ENCODE measurements at places on chromosomes 2 and 18.

- DNase-seq: no peak
These were observed 88.7 kb upstream of the LCLAT1 start for GRCh38 chr2:30358351-30358750.

DNA sequence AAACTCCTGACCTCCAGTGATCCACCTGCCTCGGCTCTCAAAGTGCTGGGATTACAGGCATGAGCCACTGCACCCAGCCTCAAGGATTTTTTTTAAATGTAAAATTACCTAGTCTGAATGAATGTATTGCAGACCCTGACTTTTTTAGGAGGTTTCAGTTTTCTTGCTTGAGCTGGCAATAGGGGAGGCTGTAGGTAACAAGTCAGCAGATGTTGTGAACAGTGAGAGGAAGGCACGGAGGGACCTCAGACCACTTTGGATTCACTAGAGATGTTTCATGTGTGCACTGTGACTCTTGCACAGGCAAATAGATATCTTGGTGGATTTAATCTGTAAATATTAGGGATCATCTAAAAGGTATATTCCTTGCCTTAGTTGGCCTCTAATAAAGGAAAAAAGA, 6.4 kb downstream of the NDUFV2 start:
- DNase-seq: no peak

DNA sequence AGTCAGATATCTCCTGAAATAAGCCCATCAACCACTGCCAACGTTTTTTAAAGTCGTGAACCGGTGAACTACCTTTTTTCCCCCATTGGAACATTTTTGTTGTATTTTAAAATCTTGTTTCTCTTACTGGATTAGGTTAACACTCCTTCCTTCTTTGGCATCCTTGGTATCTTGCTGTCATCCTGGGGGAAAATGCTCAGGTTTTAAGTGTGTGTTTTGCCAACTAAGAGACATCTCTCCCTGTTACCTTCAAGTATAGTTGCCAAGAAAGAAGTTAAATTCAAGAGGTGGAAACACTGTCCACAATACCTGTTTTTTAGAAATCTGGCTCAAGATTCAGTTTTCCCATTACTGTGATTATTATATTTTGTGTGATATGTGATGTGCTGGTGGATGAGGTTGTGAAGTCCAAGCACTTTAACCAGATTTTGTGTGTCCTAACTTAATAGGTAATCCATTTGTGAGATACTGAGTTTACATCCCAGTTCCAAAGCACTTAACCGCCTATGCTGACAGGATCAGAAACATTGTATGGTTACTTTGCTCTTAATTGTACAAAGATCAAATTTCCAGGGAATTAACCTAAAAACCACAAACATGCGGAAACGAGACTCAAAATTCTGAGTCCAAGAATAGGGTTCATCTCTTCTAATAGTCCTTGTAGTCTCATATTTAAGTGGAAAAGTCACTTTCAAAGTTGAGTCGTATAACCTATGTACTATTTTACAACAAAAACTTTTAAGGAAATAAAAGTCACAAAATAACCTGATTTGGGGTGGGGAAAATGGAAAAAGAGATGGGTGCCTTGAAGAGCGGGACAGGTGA, 1.3 kb upstream of the SP3 start:
- no peak for DNase-seq

DNA sequence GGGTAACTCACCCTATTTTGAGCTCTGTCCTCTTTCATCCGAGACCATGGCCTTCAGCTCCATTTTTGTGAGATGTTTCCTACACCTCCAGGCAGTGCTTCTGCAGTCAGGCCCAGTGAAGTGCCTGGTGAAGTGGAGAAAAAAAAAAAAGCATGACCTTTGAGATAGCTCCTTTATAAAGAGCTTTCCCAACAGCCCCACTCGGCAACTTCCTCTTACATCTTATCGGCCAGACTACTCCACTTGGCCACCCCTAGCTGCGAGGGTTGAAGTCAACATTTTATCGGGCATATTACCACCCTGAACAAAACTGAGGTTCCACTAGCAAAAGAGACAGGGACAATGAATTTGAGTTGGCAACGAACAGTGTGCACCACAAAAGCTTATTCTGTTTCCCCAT, 124.8 kb upstream of the RNF152 start:
- peak; percentile 25 for DNase-seq

GRCh38 chr2:194424683-194425209, 1232.3 kb upstream of the SLC39A10 start:
- DNase-seq: no peak

- DNase-seq: no peak
These were observed 273.8 kb upstream of the LYPD1 start for GRCh38 chr2:132943829-132944228.

GRCh38 chr2:117851969-117852368, 37.5 kb downstream of the DDX18 start:
- no peak for DNase-seq

DNA sequence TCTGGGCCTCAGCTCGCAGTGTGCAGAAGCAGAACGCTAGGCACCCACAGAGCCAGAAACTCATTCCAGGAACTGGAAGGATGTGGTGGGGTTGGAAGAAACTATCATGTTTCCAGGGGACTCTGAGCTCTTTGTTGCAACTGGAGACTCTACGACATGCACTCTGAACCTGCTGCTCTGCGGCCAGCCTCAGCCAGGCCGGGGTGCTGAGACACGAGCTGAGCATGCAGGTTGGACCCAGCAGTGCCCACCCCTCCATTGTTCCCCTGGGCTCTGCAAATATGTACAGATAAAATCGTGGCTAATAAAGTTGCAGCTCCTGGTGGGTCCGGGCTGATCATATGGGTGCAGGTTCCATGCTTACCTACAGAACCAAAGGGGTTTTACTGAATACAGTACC, 37.6 kb upstream of the ARL4C start:
- no peak for DNase-seq

- DNase-seq: peak; percentile 7
These were observed 10.6 kb upstream of the BOK start for GRCh38 chr2:241547781-241548450.

- DNase-seq: no peak
These were observed 836.3 kb upstream of the ACVR2A start for GRCh38 chr2:147008481-147008880.

DNA sequence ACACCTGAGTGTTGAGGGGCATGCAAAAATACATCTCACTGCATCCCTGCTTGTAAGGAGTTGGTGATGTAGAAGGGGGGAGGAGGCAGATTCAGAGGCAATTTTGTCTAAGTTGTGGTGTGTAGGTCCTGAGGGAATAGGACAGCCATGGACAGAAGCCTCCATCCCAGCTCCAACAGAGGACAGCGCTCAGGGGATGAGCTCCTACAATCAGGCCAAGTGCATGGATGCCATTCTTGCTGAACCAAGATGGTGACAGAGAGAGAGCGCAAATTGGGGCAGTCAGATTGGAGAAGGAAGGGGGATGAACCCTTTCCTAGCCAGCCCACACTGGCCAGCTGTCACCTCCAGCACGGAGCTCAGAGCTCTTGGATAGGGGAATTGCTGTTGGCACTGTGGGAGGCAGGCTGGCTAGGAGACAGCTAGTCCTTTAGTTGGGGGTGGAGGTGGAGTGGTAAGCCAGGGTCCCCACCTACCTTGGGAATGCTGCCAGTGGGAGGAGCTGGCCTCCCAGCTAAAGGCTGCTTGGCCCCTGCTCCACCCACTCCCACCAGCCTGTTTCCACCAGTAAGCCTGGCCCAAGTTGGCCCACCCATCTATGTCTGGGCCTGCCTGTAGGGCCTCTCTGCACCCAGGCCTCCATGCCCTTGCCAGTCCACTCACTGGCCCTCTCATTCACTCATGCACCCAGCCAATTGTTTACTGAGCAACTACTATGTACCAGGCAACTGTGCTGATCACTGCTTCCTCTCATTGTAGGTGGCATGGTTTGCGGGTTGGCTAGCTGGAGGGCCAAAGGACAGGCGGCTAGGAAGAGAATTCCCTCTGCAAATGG, 2.5 kb upstream of the PER2 start:
- no peak for DNase-seq

- DNase-seq: no peak
These were observed 199.2 kb downstream of the KLHL29 start for GRCh38 chr2:23584054-23584745.

- no peak for DNase-seq
These were observed 129.9 kb downstream of the MTX2 start for GRCh38 chr2:176399074-176399598.

- DNase-seq: peak; percentile 83
These were observed 412.1 kb upstream of the MYT1L start for GRCh38 chr2:2743164-2743571.

- no peak for DNase-seq
These were observed 379.4 kb downstream of the CDH2 start for GRCh38 chr18:27797484-27797883.

GRCh38 chr2:47346107-47346506, 56.8 kb upstream of the MSH2 start:
- no peak for DNase-seq

- no peak for DNase-seq
These were observed 1919.1 kb upstream of the PIK3C3 start for GRCh38 chr18:40035966-40036365.

DNA sequence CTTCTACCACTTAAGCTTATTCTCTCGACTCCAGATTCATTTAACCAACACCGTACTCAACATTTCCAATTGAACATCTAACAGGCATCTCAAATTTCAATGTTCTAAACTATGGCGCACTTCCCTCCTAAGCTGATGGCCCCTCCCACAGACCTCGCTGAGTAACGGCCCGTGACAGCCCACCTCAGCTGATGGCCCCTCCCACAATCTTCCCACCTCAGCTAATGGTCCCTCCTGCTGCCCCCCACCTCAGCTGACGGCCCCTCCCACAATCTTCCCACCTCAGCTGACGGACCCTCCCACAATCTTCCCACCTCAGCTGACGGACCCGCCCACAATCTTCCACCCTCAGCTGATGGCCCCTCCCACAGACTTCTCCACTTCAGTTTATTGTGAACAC, 57.1 kb upstream of the TSPYL6 start:
- no peak for DNase-seq

GRCh38 chr2:160836755-160837154, 323.5 kb upstream of the TANK start:
- DNase-seq: no peak

GRCh38 chr2:45014016-45014702, 4.9 kb upstream of the SIX2 start:
- DNase-seq: peak; percentile 69

- DNase-seq: peak; percentile 13
These were observed 80.0 kb downstream of the TWIST2 start for GRCh38 chr2:238927746-238928519.

- DNase-seq: no peak
These were observed 138.9 kb upstream of the SETBP1 start for GRCh38 chr18:44541781-44542180.

GRCh38 chr2:53765767-53766166, 1.8 kb upstream of the CHAC2 start:
- no peak for DNase-seq

GRCh38 chr2:69310111-69311023, 76.7 kb downstream of the GFPT1 start:
- no peak for DNase-seq

DNA sequence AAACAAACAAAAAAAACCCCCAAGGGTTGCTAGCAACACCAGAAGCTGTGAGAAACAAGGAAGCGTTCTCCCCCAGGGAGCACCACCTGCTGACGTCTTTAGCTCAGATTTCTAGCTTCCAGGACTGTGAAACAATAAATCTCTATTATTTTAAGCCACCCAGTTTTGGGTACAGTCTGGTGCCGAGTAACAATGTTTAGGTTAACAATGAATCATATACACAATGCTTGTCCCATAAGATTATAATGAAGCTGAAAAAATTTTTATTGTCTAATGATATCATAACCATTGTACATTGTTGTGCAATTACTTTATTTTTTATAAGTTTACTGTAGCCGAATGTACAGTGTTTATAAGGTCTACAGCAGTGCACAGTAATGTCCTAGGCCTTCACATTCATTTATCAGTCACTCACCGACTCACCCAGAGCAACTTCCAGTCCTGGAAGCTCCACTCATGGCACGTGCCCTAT, 72.1 kb upstream of the CAB39 start:
- no peak for DNase-seq

DNA sequence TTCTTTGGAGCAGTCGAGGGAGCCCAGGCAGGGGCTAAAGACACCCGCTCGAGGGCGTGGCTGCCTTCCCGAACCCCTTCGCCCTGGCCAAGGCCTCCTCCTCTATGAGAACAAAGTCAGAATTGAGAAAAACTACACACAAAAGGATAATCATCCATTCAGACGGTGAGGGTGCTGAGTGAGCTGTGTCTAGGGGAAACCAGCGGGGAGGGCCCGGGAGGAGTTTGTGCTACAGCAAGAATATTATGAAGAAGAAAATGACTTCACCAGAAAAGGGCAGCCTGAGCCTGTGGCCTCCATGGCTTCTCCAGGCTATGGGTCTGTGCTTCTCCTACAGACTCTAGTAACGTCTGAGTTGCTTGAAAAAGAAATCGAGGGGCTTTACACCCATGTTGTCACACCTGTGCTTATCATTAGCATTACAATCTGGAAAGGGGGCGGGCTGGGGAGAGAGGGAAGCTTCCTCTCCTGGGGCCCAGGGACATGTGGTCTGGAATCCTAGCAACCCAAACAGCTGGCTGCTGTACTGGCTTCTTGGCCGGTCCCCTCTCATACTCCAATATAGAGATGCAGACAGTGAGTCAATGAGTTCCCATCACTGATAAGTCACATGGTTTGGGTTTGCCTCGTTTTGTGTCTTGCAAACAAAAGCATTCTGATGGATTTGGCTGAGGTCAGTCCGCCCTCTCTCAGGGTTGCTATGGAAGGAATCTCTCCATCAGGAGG, 52.0 kb upstream of the ARL4C start:
- peak; percentile 25 for DNase-seq

DNA sequence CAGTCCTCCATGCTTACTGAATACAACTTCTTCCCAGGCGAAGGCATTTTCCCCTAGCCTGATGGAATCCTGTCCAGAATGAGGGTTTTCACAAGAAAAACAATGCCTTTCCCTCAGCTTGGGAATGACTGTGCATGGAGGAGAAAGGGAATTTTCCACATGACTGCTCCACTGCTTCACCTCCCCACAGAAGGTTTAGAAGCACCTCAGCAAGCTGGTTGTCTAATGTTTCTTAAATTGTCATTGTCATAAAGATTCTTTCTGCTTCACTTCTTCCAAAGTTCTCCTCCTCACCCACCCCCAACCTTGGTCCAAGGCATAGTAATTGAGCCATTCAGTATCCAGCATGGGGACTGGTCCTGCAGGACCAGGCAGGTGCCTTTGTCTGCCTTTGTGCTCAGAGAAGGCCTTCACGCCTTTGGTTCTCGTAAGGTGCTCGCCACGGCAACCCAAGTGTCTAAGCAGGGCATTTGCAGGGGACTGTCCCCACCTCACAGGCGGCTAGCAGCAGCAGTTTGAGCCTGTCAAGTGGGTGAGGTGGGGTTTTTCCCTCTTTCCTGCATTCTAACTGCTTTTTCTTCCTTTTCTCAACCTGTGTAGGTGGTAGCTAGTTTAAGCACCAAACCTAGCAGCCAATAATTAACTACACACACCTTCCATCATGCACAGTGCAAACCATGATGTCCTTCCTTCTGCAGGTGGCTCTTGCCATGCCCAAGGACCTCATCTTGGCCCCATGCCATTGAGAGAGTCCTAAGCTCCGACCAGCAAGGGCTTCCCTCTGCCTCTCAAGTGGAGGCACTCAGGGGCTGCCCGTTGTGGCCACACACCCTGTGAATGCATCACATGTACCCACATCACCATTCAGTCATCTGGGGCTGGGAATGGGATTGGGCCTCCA, 65.7 kb upstream of the BCL2L11 start:
- no peak for DNase-seq

GRCh38 chr2:127220102-127220767, at the start of gene CYP27C1:
Gene CYP27C1 (minus strand): TSS chr2:127220299. CDS start chr2:127220270, 29 bp downstream.
- DNase-seq: no peak
